Ascending aorta (tissue), 2 donors: ENCODE measurements at places on chromosomes 12 and 14. TPM values are rescaled to one million over a fixed set of nuclear protein-coding genes. Genes with fewer than 3 reads are reported as not detected.

DNA sequence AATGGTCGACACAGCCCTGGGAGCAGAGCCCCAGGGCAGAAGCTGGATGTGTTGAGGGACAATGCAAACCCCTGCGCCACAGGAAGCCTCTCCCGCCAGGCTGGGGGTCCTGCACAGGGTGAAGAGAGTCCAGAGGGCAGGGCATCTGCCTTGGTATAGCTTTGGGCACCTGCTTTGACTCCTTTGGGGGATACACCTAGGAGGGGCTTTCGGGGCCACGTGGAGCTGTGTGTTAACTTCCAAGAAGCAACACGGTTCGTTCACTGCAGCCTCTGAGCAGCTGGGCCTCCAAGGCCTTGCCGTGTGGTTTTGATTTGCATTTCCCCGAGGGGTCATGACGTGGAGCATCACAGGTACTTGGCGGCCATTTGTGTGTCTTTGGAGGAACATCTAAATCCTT, 5.8 kb upstream of the PUS1 start:
- no peaks in the 10 kb centered on the region for H3K4me1 ChIP-seq
- no peak overlapping the region for H3K27ac ChIP-seq
- no peak overlapping the region for H3K4me3 ChIP-seq
- no peak for DNase-seq
- H3K27me3 ChIP-seq, result no peaks in the 10 kb centered on the region

GRCh38 chr12:27493260-27493940, 30.6 kb upstream of the PPFIBP1 start:
- DNase-seq, result no peak
- no peaks in the 10 kb centered on the region for H3K4me1 ChIP-seq
- no peak overlapping the region for H3K27ac ChIP-seq
- no peaks in the 10 kb centered on the region for H3K36me3 ChIP-seq
- H3K4me3 ChIP-seq, result no peak overlapping the region
- no peaks in the 10 kb centered on the region for H3K27me3 ChIP-seq

DNA sequence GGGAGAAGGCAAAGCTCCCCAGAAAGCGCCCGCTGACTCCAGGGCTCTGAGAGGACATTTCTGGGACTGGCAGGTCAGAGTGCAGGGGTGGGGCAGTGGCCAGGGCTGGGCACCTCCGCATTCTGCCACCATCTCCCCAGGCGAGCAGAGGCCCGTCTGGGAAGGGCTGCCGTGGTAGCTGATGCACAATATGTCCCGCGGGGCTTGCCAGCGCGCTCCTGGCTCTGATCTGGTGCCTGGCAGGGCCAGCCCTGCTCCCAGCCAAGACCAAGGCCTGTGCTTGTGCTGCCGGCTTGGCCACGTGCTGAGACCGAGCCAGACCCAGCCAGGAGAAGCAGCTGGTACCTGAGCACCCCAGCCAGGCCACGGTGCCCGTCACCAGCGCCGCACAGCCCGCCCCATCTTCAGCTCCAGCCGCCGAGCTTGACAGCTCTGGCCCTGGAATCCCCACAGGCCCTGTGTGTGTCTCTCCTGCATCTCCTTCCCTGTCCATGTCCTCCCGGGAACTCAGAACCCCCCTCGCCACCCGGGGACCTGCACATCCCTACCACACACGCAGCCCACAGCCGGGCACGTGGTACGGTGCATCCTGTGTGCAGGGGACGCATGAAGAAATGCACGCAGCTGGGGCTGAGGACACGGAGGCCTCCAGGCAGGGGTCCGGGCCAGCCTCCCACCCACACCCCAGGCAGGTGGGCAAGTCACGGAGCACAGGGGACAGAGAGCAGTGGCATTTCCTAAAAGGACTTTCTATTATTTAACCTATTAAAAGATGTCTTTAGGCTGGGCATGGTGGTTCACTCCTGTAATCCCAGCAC, 68.6 kb upstream of the C14orf180 start:
- no peaks in the 10 kb centered on the region for H3K36me3 ChIP-seq
- DNase-seq, result no peak
- no peaks in the 10 kb centered on the region for H3K4me1 ChIP-seq
- H3K27ac ChIP-seq, result no peak overlapping the region
- no peaks in the 10 kb centered on the region for H3K27me3 ChIP-seq

Gene KCNA5
- total RNA-seq, result 39.1 TPM
